ENCODE measurements at places on chromosomes 16 and 17. TPM values are rescaled to one million over a fixed set of nuclear protein-coding genes. Genes with fewer than 3 reads are reported as not detected.

Gene TRPV2
- 0.61 TPM for total RNA-seq

Gene NOS2
- 0.13 TPM for total RNA-seq

Gene CLEC10A
- not detected for total RNA-seq

Gene ZBTB4
- total RNA-seq, result 21.3 TPM

Gene LGALS9
- 1.5 TPM for total RNA-seq

Gene SLFN14
- total RNA-seq, result not detected

Gene KRT24
- not detected for total RNA-seq

Gene PRM3
- not detected for total RNA-seq

Gene SYT17
- 13.6 TPM for total RNA-seq

Gene ZNF23
- total RNA-seq, result 7.6 TPM

Gene GCGR
- total RNA-seq, result 0.18 TPM

Gene TEX19
- total RNA-seq, result 0.60 TPM

Gene MKS1
- 10.5 TPM for total RNA-seq

Gene CACNG1
- total RNA-seq, result 0.25 TPM

Gene CHRNE
- 0.11 TPM for total RNA-seq

Gene ZG16B
- 1.2 TPM for total RNA-seq

Gene AHSP
- not detected for total RNA-seq

Gene ZFHX3
- total RNA-seq, result 6.3 TPM

Gene ZSCAN10
- total RNA-seq, result 0.03 TPM

Gene SLC5A2
- total RNA-seq, result 0.21 TPM

Gene PNMT
- total RNA-seq, result not detected

Gene RHBDF2
- 74.7 TPM for total RNA-seq

Gene CRYM
- 1.9 TPM for total RNA-seq

Gene ATAD5
- 3.8 TPM for total RNA-seq

Gene ARL5C
- total RNA-seq, result not detected

Gene ADCY9
- 6.4 TPM for total RNA-seq

Gene FNDC8
- not detected for total RNA-seq

Gene PRAC2
- not detected for total RNA-seq

Gene JPT2
- 170 TPM for total RNA-seq

Gene ATP6V0C
- 262 TPM for total RNA-seq

Gene G6PC1
- total RNA-seq, result not detected

Gene TSPAN10
- total RNA-seq, result 5.5 TPM

Gene GRAP
- 0.21 TPM for total RNA-seq

Gene TAF15
- total RNA-seq, result 225 TPM

Gene NEUROD2
- not detected for total RNA-seq

Gene SLFN12L
- not detected for total RNA-seq

Gene PPP1R1B
- 0.09 TPM for total RNA-seq

Gene CENPV
- total RNA-seq, result 172 TPM

Gene PRSS8
- total RNA-seq, result 0.57 TPM

Gene NAA60
- total RNA-seq, result 46.0 TPM

Gene TBX2
- 6.6 TPM for total RNA-seq

Gene FN3K
- 7.9 TPM for total RNA-seq

Gene CD68
- 37.7 TPM for total RNA-seq

Gene NPIPA5
- 0.29 TPM for total RNA-seq

Gene GLIS2
- total RNA-seq, result 32.9 TPM

Gene KIFC3
- total RNA-seq, result 144 TPM

Gene IL21R
- not detected for total RNA-seq

Gene FOXL1
- total RNA-seq, result 1.7 TPM

Gene TBC1D3C
- not detected for total RNA-seq

Gene HOXB9
- 7.5 TPM for total RNA-seq

Gene HOXB8
- total RNA-seq, result 7.2 TPM

Gene CACNB1
- total RNA-seq, result 6.4 TPM

Gene HSF4
- 18.1 TPM for total RNA-seq

All from A549 treated with CORT108297 at 1 μM for 4 hours (cell line).